AML-193 (cell line): ENCODE measurements at places on chromosomes 1 and 21.
A peak's percentile ranks its signal among the peaks of the same experiment; 100 is the strongest.

- peak; percentile 8 for DNase-seq
Measured at GRCh38 chr1:229271448-229272159, 693 bp downstream of the RAB4A start.

GRCh38 chr1:54884135-54884586 lies 2.8 kb downstream of the DHCR24 start:
- DNase-seq, result no peak

DNA sequence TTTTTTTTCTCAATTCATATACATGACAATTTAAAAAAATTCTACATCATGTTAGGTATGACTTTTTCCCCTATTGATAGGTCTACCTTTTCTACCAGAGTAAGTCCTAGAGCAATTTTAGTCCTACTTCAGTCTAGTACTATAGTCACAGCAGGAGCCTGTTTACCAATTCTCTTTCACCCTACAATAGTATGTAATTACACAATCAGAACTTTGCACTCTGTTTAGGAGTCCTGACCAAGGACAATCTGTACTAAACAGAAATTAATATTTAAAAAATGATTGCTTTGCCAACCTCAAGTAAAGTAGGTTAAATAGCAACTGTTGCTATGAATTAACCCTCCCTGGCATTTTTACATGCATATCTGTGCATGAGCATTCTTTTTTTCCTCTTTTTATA lies 810 bp upstream of the CYP4A11 start:
- no peak for DNase-seq

- DNase-seq, result no peak
Measured at GRCh38 chr1:101251504-101251903, 14.7 kb downstream of the S1PR1 start.

DNA sequence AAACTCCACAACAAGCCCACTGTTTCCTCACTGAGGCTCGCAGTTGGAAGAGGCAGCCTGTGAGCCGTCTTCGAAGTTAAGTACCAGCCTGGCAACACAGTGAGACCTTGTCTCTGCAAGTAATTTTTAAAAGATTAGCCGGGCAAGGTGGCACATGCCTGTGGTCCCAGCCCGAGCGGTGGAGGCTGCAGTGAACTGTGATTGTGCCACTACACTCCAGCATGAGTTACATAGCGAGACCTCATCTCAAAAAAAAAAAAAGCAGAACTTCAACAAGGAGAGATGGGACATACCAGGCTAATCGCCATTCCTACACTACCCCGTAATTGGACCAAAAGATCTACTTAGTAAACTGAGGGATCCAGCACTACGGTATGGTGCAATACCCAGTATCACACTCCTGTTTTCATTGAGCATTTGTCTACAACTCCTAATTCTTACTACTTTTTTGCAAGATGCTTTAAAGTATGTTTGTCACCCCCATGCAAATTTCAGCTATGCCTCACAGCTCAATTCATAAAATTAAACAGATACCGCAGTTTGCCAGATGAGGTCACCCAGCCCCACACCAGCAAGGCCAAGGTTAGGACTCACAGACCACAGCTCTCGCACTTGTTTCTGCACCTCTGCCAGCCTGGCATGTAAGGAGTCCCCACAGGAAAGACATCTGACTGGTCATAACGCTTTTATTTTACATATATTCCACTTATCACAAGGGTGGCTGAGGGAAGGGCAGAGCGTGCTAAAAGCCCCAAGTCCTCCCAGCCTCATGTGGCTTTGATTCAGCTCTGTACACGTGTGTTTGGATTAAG lies 21.0 kb downstream of the SDE2 start:
- no peak for DNase-seq

GRCh38 chr1:55217226-55217986 lies 2.2 kb upstream of the USP24 start:
- peak; percentile 92 for DNase-seq

- DNase-seq, result no peak
Measured at GRCh38 chr1:195960580-195960979, 647.7 kb downstream of the KCNT2 start.

DNA sequence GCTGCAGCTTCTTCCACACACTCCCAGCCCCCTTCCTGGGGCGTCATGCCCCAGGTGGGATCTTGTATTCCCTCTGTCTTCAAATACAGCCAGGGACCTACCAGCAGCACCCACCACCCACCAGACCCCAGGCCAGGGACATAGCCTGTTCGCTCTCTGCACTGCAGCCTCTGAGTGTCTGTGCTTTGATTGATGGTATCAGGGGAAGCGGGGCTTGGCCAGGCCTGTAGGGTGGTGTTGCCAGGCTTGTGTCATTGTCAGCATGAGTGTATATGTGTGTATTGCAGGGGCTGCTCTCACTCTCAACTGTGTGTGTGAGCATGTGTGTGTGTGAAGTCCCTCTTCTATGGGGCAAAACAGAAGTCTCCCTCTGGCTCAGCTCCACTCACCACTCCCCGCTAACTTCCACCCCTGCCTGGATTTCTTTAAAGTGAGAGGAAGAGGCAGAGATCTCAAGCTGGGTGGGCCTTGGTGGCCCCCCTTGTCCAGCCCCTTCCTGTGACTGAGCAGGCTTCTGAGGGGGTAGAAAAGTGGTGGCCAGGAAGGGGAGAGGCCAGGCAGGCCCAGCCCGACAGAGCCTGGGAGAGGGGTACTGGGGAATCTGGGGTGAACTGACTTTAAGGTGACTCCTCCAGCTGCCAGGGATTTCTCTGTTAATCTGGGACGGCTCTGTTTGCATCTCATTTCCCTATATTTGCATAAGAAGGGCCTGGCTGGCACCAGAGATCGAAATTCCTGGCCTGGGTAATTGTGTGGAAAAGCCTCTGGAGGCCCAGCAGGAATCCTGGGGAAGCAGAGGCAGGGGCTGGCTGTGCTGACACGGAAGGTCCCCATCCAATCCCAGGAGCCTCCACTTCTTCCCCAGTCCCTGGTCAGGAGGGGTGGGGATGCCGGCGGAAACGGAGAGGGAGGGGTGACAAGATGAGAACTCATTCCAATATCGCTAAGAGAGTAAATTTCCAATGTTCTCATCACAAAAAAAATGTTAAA lies 18.6 kb upstream of the ADGRB2 start:
- no peak for DNase-seq

GRCh38 chr1:214389734-214390133 lies 108.8 kb downstream of the SMYD2 start:
- no peak for DNase-seq

DNA sequence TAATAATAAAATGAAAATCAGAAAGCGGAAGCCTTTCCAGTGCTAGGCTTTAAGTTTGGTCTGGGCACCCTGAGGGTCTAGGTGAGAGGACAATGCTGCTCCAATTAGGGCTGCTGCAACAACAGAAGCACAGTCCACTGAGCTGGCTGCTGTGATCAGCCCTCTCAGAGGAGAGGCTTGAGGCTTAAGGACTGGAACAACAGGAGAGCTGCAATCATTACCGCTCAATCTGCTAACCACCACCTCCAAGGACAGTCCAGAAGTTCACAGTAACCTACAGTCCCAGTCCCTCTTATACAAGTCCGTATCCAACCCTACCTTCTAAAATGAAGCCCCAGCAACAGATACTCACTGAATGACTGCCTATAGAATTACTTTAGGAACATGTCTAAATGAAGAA lies 62.1 kb downstream of the USP24 start:
- DNase-seq, result no peak

GRCh38 chr1:52588535-52588934 lies 13.6 kb upstream of the GPX7 start:
- DNase-seq, result peak; percentile 47

DNA sequence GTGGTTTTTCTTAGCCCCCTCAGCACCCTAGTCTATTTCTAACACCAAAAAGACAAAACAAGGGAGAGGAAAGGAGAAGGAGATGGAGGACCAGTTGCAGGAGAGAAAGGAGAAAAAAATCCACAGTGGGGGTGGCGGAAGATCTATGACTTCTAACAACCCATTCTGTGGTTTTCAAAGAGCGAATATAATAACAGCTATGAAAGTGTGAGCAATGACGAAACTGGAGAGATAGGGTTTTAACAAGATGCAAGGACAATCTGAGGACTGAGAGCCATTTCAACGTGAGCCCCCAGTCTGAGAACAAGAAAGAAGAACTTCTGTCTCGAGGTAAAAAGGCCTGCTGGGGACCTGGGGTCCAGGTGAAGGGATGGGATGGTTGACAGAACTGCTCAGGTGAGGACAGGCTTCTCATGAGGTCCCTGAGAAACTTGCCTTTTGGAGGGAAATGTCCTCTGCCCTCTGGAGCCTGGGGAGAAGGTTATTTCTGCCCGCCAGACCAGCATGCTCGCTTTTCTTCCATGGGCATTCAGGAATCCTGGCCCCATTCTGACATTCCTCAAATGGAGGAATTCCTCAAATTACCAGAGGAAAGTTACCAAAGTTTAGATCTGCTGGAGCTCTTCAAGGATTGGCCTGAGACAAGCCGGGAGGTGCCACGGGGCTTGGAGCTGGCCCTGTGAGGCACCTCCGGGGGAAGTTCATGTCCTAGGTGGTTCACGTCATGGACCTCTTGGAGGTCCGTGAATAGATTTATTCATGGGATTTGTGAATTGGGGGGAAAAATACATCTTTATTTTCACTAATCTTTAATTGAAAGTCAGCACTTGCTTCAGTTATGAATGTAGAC lies at the start of gene CD160:
TSS of gene CD160 (plus strand) at position 270 of the 850 bp plus-strand sequence. CDS start 8,829 bp downstream, outside the sequence.
- no peak for DNase-seq

GRCh38 chr1:61322769-61323168 lies 240.4 kb downstream of the NFIA start:
- DNase-seq, result no peak

DNA sequence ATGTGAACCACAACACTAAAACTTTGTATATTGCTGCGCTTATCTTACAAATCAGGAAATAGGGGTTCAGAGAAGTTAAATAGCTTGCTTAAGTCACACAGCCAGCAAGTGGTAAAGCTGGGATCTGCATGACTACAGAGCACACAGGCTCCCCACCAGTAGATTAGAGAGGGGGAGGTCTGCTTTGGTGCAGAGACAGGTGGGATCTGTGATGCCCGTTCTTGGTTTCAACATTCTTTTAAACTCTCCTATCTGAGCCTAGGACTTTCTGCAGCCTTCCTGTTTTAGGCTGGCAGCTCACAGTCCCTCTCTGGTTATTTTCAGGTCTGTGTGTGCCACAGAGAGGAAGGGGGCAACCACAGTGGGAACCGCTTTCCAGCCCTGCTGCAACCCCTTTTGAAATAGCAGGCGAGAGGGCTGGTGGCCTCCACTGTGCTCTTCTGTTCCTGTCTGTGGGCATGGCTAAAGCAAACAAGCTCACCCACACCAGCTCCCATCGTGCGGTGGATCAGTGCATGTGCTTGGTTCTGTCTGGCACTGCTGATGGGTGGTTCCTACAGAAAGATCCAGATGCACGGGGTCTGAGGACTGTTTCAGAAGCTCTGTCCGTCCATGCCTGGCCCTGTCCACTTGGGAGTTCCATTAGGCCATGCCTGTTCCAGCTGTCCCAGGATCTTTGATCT lies 1.7 kb upstream of the IL6R start:
- peak; percentile 82 for DNase-seq

DNA sequence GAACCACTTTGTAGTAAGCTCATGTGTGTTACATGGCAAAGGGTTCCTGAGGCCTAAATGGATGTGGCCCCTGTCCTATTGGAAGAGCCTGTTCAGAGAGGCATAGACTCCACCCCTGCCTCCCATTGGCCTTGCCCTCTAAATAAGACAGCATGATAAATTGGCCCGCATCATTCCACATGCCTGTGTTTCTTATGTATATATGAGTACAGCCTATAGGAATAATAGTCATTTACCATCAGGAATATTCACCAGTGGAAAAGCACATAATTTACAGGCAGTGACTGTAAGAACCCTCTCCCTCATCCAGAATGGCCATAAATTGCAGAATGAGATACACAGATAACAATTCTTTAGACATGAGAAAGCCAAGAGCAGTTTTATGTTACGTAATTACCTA lies 519.5 kb upstream of the DAB1 start:
- no peak for DNase-seq

DNA sequence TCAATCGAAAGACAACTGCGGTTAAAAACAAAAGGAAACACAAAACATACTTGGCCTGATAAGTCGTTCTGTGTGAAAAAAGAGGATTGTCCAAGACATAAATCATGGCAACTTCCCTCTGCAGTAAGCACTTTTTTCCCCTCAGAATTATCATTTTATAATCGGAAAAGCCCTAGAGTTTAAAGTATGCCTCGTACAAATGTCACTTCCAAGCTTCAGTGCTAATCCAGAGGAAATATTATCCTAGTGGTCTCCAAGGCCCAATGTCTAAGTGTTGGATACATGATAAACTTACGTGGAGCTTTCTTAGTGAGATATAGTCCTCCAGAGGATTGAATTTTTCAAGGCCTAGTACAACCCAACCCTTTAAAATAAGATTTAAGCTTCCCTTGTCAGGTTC lies 11.2 kb upstream of the NTMT2 start:
- no peak for DNase-seq

GRCh38 chr1:230784163-230784562 lies 37.0 kb downstream of the CAPN9 start:
- DNase-seq, result no peak

GRCh38 chr21:42586406-42586805 lies 67.0 kb upstream of the PDE9A start:
- DNase-seq, result no peak

DNA sequence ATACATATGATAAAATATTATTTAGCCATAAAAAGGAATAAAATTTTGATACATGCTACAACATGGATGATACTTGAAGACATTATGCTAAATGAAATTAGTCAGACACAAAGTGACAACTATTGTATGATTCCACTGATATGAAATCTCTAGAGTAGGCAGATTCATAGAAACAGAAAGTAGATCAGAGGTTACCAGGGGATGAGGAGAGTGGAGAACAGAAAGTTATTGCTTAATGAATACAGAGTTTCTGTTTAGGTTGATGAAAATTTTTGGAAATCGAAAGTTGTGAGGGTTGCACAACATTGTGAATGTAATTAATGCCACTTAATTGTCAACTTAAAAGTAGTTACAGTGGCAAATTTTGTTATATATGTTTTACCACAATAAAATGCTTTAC lies 315.7 kb upstream of the USP25 start:
- DNase-seq, result no peak

- DNase-seq, result no peak
Measured at GRCh38 chr1:43388613-43389012, 987 bp downstream of the MED8 start.

DNA sequence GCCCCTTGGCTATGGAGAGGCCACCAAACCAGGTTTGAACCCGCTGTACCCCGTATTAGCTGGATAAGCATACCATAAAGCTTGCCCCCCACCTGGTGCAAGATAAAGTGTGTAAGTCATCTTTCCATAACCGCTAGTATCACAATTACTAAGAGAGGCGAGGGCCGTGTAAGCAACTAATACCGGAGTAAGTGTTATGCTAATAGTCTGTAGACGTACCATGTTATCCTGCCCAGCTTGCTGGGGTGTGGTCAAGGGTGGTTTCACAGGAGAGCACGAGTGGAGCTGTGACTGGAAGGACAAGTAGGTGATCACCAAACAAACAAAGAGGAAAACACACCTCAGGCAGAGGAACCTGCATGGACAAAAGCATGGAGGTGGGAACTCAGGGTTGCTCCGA lies 3.6 kb upstream of the TNFRSF1B start:
- DNase-seq, result no peak

GRCh38 chr1:88514544-88515060 lies 169.5 kb upstream of the PKN2 start:
- DNase-seq, result no peak

GRCh38 chr21:26965040-26965906 lies 1.6 kb downstream of the ADAMTS5 start:
- DNase-seq, result no peak

GRCh38 chr1:21963477-21964217 lies 13.2 kb upstream of the CELA3B start:
- DNase-seq, result peak; percentile 60

GRCh38 chr1:25904943-25905679 lies 1.1 kb downstream of the STMN1 start:
- peak; percentile 76 for DNase-seq
